Bronchus fibroblast of lung (primary cell): ENCODE measurements at places on chromosomes 13 and 19. TPM values are rescaled to one million over a fixed set of nuclear protein-coding genes. Genes with fewer than 3 reads are reported as not detected.

The CACNG6 gene
- total RNA-seq, result not detected in 2 replicates

The GNA15 gene
- total RNA-seq, result not detected in 2 replicates

The BABAM1 gene
- total RNA-seq, result 114 and 121 TPM in 2 replicates

The OR7A5 gene
- total RNA-seq, result not detected in 2 replicates

The AMH gene
- 0.67 TPM in 1 of 2 replicates, not detected in the other for total RNA-seq

The KBTBD6 gene
- 9.1 and 9.9 TPM in 2 replicates for total RNA-seq

The MEDAG gene
- 3.4 and 3.9 TPM in 2 replicates for total RNA-seq

The TINCR gene
- under 0.01 TPM in 1 of 2 replicates, not detected in the other for total RNA-seq

The GFY gene
- total RNA-seq, result not detected in 2 replicates

The ZNF708 gene
- total RNA-seq, result 2.5 and 3.4 TPM in 2 replicates

The SLAIN1 gene
- 0.15 and 0.17 TPM in 2 replicates for total RNA-seq

The TEX101 gene
- not detected in 2 replicates for total RNA-seq

The ASPDH gene
- total RNA-seq, result not detected in 2 replicates

The GPR180 gene
- 6.4 and 6.9 TPM in 2 replicates for total RNA-seq

The CERS1 gene
- total RNA-seq, result 0.34 and 1.5 TPM in 2 replicates

The ATXN8OS gene
- total RNA-seq, result not detected in 2 replicates

The NKG7 gene
- total RNA-seq, result not detected in 2 replicates

The KLK15 gene
- total RNA-seq, result not detected in 2 replicates

The RINL gene
- total RNA-seq, result 2.2 and 3.9 TPM in 2 replicates

The IL4I1 gene
- 0.17 and 0.30 TPM in 2 replicates for total RNA-seq

The ZNF492 gene
- 0.84 and 1.0 TPM in 2 replicates for total RNA-seq

The ZNF571 gene
- total RNA-seq, result 1.2 TPM in 2 replicates

The ZNF888 gene
- total RNA-seq, result 3.3 and 3.7 TPM in 2 replicates

The GDF15 gene
- 42.1 and 46.7 TPM in 2 replicates for total RNA-seq

The ACP7 gene
- total RNA-seq, result 0.34 and 0.45 TPM in 2 replicates

The GNG7 gene
- under 0.01 and 0.15 TPM in 2 replicates for total RNA-seq

The RASGRP4 gene
- not detected in 2 replicates for total RNA-seq

The CEACAM8 gene
- not detected in 2 replicates for total RNA-seq

The TLE2 gene
- 0.45 and 2.5 TPM in 2 replicates for total RNA-seq

The STOML3 gene
- total RNA-seq, result not detected in 2 replicates

The ATF5 gene
- total RNA-seq, result 17.0 and 18.6 TPM in 2 replicates

The PNMA8A gene
- 3.7 and 3.9 TPM in 2 replicates for total RNA-seq

The TFPT gene
- 21.9 and 22.0 TPM in 2 replicates for total RNA-seq

The CYP4F22 gene
- not detected in 2 replicates for total RNA-seq

The C5AR2 gene
- total RNA-seq, result 0.30 TPM in 1 of 2 replicates, not detected in the other

The PALM gene
- total RNA-seq, result 9.2 and 10.1 TPM in 2 replicates

The ZNF599 gene
- 10.6 and 14.1 TPM in 2 replicates for total RNA-seq

The GRIN3B gene
- 0.17 and 3.1 TPM in 2 replicates for total RNA-seq

The IGFL2 gene
- not detected in 2 replicates for total RNA-seq
